ENCODE measurements at places on chromosomes 16 and 17.

DNA sequence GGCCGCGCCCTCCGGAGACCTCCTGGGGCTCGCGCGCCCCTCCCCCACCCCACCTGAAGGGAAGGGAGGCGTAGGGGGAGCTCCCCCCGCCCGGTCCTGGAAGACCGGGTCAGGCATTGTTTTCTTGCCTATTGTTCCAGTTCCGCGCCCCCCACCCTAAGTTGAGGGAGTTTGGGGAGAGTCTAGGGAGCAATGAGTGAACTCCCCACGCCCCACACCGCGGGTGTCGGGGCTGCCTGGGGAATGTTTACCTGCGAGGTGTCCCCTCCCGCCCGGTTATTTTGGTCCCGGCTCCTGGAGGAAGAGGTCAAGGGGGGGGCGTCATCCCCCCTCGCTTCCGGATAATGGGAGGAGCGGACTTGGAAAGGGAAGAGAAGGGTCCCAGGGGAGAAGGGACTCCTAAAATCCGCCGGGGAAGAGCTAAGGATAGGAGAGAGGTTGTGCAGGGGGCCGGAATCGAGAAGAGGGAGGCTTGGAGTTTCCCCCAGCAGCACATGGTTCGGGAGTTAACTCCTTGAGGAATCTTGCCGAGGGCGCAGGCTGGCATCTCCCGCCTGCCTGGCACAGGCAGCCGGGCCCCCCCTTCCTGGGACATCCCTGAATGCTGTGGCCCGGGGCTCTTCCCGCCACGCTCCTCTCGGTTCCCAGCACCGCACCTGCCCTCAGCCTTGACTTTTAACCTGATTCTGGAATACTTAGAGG is 881 bp downstream of the MLLT6 start:
- DNase-seq = no peak

DNA sequence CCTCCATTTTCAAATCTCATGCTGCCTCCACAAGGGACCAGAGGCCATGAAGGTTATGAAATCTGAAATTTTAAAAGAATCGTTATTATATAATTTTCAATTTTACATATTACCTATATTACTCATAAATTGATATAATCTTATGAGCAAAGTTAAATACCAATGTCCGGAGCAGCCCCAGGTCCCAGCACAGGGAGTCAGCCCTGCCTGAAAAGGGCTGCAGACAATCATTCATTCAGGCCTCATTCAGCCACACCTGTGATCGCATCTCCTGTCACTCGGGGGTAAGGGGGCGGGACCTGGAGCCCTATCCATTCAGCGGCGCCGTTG is 172.5 kb downstream of the AHSP start:
- no peak for DNase-seq

DNA sequence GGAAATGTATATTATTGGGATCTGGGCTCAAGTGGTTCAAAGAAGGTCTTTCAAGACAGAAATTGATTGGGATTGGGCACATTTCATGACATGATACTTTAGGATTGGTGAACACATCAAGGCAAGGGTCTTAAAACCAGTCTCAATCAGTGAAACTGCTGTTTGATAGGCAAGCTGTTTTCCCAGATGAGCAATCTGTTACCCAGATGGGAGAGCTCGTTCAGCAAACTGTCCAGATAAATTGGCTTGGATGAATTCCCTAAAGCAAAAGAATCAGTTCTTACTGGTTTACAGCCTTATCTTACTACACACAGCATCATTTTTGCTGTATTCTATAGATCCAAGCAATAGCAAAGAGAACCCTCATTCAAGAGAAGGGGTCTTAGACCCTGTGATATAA is 31.0 kb upstream of the CNEP1R1 start:
- no peak for DNase-seq

DNA sequence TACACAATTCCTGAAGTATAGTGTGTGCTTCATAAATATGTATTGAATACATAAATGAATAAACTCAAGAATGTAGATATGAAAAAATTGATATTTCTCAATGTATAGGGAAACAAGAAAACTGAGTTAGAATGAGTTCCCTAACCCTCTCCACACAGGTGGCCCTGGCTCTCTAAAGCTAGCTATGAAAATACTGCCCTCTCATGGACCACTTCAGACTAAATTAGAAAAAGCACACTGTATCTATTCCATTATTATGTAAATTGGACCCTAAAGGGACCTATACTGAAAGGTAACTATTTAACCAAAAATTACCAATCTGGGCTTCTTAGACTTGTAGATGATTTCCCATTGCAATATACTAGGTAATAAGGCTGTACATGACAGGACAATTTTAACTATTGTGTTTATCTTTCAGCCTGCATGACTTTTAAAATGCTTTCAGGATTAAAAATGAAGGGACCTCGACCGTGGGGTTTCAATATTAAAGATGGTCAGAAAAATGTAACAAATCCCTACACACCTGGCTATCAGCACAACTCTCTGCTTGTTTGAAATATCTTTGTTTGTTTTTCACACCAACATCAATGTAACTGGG is 672.5 kb upstream of the KIF2B start:
- DNase-seq = no peak

- DNase-seq = no peak
Measured at GRCh38 chr17:65820811-65821210, 259.4 kb upstream of the AXIN2 start.

DNA sequence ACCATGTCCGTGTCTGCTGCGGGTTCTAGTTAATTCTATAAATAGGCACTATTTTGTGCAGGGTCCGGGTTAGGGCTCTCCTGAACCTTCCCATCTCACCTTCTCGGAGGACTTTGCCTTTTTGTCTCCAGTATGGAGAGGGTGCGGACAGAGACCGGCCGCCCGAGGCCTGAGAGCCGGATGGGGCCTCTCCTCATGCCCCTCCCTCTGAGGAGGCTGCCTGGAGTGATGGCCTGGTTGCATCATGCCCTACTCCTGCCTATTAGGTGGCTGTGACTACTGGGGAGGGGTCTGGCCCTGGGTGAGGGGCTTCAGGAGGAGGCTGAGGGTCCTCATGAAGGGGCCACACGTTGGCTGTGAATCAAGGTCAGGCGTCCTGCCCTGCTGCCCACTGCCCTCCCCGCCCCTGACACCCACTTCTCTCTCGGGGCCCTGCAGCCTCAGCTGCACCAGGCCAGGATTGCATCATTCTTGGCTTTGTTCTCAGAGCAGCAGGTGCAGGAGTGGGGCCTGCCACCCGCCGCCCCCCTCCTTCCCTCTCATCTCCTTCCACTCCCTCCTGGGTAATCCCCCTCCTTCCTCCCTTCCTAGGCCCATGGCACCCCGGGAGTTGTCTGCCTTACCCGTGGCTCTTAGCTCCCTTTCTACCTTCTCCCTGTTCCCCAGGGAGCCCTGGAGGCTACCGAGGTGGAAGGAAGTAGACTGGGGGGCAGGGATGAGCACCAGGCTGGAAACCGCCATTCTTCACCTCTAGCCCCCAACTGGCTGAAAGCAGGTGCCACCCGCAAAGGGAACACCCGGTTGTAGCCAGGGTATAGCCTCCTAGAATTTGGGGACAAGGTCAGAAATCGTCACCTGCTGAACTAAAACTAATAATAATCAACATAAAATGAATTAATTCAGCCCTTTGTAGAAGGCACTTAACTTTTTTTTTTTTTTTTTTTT is 12.7 kb upstream of the ARHGAP23 start:
- DNase-seq = no peak

- no peak for DNase-seq
Measured at GRCh38 chr17:18041776-18042175, 2.6 kb downstream of the GID4 start.

GRCh38 chr16:77782694-77783093 is 5.7 kb upstream of the VAT1L start:
- no peak for DNase-seq

DNA sequence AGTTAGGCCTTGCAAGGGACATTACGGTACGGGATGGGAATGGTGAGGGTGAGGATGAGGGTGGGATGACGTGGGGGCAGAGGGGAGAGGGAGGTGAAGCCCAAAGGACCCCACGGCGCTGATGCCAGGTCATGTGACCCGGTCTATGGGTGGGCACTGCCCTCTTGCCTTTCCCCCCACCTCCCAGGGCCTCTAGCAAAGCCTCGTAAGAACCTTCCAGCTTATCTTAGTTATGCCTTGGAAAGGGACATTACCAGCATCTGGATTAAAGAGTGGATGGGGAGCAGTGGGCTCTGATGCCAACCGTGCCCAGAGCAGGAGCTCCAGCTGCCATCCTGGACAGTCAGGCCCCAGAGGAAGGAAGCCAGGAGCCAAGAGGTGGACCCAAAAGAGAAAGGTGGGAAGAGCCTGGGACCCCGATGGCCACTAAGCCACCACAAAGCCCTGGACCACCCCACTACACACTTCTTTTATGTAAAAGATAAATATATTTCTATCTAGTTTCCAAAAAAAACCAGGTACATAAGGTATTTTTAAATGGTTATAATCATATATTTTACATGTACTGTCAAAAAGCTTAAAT is 40.9 kb downstream of the TK2 start:
- no peak for DNase-seq

Measured in CD4-positive, alpha-beta T cell treated with Interleukin-15 for 1 hour (primary cell).